Fibroblast of skin of left quadriceps (primary cell): ENCODE measurements at places on chromosomes 7 and 10.
A peak's percentile ranks its signal among the peaks of the same experiment; 100 is the strongest.

GRCh38 chr7:52749880-52750279, 285.6 kb upstream of the POM121L12 start:
- no peak for DNase-seq

GRCh38 chr10:110802551-110803238, 69.0 kb upstream of the PDCD4 start:
- peak; percentile 25 for DNase-seq

DNA sequence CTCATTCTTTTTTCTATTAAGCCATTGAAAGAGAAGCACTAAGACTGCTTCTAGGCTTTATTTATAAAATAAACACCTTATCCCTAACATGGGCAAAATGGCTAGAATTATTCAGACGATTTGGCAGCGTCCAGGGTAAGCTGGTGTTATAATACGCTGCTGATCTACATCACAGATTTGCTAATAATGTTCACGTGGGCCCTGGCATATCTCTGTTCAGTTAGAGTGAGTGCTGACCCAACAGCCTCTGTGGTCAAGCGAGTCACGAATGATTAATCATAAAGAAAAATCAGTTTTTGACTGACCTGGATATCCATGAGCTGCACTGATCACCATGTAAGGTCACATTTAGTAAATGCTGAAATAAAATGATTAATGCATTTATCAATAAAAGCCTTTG, 28.4 kb upstream of the CBLL1 start:
- DNase-seq = no peak

DNA sequence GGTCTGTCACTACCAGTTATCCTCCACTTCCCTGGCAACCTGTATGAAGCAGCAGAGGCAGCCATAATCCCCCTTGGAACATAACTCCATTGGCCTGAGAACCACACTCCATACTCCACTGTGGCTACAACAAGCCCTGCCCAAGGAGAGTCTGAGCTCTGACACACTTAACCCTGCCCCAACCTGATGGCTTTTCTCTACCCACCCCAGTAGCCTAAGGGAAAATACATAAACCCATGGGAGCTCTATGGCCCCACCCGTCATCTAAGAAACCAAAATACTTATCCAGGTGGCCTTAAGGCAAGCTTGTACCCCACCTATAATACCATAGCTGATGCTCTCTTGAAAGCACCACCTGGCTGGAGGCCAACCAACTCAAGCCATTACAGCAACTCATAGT, 324.8 kb upstream of the GLI3 start:
- no peak for DNase-seq

GRCh38 chr10:119812684-119813083, 60.0 kb downstream of the MCMBP start:
- no peak for DNase-seq

DNA sequence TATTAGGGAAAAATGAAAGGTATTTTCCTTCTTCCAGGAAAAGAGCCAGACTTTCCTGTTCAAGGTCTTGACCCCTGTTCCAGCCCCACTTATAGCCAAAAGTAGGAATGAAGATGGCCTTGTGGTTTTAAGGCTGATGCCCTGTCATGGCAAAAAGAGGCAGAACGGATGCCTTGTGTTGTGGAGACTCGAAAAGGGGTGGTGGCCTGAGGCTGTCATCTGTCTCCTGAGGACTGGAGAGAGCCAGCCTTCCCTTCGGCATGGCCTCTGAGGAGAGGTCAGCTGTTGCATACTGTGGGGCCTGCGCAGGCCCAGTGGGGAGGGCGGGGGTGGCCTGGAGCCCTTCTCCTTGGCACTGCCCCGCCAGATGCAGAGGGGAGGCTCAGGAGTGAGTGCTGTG, 166.0 kb upstream of the EEPD1 start:
- DNase-seq = no peak

GRCh38 chr10:21747809-21748208, 213.8 kb downstream of the MLLT10 start:
- no peak for DNase-seq
